Stimulated activated CD8-positive, alpha-beta memory T cell treated with anti-CD3 and anti-CD28 coated beads, Interleukin-2, amount 100 ng/mL, for 1 hour (primary cell): ENCODE measurements at places on chromosomes 1 and 21.
A peak's percentile ranks its signal among the peaks of the same experiment; 100 is the strongest.

- no peak for DNase-seq
Measured at GRCh38 chr1:222784371-222784770, 30.5 kb upstream of the DISP1 start.

DNA sequence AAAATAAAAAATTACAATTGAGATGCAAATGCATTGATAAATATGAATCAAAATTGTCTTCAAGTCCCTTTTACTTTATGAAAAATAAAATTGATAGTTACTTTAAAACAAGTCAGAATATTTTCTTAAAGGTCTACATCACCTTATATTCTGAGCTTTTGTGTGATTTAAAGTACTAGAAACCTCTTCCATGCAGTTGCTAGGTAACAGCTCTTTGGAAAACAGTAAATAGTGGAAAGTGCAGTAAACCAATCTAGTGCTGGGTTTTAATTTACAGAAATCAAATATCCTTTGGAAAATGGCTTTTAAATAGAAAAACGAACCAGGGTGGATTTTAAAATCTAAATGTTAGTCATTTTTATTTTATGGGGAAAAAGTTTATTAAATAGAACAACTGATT is 227.9 kb downstream of the KCNT2 start:
- no peak for DNase-seq

GRCh38 chr1:86753700-86754099 is 49.3 kb downstream of the SH3GLB1 start:
- no peak for DNase-seq

DNA sequence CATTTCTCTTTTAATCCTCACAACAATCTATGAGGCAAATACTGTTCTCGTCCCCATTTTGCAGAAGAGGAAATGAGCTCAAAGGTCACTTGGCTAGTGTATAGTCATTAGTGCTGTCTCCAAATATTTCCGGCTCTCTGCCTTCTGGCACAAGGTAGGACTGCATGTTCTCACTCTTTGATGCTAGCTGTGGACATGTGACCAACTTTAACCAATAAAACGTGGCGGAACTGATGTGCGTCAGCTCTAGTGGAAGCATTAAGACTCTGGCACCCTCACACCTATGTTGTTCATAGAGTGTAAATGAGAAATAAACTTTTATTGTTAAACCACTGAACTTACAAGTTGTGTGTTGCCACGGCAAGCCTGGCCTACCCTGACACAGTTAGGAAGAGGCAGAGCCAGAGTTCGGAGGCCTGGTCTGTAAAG is 5.0 kb upstream of the KIF21B start:
- no peak for DNase-seq

GRCh38 chr1:187513190-187513589 is 684.4 kb downstream of the PLA2G4A start:
- no peak for DNase-seq

- no peak for DNase-seq
Measured at GRCh38 chr1:74748960-74749359, 16.0 kb downstream of the TYW3 start.

DNA sequence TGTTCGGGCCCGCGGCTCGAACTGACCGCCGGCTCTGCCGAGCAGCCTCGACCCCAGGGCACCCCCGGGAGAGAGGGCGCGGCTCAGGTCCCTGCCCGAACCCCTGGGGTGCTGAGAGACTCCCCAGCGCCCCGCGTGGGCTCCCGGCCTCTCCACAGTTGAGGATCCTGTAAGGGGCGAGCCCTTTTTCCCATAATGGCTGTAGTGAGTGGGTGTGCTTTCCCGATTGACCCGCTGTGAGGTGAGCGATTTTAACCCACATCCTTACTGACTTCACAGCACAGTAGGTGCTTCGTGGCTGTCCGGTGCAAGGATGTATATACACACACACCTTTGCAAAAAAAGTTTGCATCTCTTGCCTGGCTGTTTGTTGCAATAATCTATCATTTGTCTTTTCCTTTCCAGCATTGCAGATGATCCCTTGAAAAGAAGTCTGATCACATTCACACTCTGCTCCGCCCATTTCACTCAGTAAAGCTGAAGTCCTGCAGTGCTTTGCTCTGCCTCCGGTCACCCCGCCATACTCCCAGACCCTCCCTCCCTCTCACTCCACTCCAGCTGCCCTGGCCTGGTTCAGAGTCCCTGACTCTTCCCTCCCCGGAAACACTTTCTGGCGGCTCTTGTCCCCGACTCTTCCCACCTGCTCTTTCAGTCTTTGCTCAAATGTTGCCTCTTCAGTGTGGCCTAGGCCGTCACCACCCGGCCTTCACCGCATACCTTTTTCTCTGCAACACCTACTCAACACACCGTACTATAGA is 955 bp upstream of the UBE2G2 start:
- DNase-seq = no peak

DNA sequence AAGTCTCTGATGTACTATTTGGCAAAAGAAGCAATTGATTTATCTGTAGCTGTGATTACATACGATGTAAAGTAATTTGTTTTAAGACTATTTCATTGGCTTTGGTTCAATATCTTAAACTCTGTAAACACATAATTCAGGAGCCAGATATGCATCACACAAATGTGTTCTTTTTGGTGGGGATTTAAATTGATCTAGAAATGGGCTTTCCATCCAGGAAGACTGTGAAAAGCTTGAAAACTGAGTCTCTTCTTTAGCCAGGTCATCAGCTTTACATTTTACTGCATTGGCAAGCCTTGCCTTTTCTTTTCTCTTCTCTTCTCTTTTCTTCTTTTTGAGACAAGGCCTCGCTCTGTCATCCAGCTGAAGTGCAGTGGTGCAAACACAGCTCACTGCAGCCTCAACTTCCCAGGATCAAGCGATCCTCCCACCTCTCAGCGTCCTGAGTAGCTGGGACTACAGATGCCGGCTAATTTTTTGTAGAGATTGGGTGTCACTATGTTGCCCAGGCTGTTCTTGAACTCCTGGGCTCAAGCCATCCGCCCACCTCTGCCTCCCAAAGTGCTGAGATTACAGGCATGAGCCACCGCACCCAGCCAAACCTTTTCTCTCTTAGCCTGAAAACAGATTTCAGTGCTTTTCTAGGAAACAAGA is 1.4 kb downstream of the RCAN3 start:
- DNase-seq = no peak

DNA sequence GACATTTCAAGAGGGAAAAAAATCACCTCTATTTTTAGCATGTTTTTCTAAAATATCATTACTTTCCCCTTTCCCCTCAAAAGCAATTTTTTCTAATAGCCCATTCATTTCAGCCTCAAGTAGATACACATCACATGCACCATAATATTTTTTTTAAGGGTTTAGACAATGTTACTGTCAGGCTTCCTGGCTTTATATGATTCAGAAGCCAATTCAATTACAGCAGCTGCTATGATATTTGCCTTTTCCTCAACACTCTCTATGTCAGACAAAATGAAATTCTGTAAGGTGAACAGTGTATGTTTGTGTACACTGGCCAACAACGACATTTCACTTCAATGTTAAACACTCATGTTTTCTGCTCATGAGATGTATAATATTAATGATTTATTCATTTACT is 46.5 kb downstream of the OMA1 start:
- no peak for DNase-seq

- DNase-seq = no peak
Measured at GRCh38 chr1:230501242-230501641, 75.1 kb upstream of the PGBD5 start.

GRCh38 chr1:115867216-115867615 is 26.3 kb upstream of the NHLH2 start:
- DNase-seq = no peak

DNA sequence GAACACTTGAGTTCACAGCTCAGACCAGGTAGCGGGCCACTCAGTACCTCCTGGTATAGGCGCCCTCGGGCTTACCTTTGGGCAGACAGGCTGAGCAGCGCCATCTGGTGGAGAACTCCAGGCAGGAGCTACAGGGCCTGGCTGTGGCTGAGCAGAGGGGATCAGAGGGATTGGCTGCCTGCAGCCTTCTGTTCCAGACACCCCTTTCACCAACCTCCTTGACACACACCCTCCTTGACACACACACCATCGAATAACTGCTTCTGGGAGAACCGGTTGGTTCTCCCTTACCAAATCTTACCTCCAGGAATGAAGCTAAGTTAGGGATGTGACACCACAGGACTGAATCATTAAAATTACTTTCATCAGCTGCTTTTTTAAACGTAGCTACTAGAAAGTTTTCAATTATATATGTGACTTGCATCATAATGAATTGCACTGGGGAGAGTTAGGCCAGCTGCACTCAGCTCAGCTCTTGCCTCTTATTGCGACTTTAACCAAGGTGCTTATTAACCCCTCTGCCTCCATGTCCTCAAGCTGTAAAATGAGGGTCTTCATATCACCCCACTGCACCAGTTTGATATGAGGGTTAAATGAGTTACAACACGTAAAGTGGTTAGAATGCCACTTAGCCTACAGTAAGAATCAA is 6.6 kb downstream of the LIN28A start:
- DNase-seq = peak; percentile 79

DNA sequence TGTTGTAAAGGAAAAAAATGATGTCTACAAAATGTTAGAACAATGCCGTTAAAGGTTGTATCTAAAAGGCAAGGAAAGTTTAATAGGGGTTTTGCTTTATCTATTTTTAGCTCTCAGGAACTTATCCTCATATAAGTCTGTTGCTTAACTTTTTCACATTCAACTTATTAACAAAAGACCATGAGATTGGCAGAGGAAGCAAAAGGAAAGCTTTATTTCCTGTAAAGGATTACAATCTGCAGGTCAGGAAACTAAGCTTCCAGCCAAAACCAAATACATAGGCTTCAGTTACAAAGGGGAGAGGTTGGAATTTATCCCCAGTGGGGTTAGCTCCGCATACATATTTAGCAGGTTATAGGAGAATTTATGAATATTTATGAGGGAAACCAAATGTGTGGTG is 58.7 kb upstream of the KIAA1614 start:
- DNase-seq = no peak

DNA sequence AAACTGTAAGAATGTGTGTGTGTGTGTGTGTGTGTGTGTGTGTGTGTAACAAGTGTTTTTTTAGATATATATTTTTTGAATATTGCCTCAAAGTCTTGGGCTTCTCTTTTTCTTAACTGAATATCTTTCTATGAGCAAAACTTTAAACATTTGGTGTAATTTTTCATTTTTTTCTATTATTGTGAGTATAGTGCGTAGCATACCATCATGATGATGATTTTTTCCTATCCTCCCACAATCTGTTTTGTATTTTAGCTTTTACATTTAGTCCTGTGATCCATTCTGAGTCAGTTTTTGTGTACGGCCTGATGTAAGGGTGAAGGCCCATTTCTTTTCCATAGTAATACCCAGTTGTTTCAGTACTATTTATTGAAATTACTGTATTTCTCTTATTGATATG is 680.6 kb downstream of the TTLL7 start:
- no peak for DNase-seq

DNA sequence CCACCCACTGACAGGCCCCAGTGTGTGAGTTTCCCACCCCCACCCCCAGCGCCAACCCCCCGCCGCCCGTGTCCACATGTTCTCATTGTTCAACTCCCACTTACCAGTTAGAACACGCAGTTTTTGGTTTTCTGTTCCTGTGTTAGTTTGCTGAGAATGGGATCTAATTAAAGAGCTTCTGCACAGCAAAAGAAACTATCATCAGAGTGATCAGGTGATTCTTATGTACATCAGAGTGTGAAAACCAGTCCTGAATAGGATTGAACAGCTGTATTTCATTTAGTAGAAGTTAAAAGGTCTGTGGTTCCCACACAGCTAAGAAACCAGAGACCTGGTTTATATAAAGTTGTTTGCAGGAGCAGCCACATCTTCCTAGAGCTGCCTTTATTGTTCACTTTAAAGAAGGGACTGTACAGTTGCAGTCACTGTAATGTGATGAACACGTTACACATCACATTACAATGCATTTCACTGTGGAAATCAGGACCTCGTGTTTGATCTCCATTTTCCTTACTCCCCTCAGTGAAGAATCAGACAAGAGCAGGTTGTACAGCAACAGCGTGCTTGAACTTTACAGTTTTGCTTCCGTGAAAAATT is 1.2 kb downstream of the GBP6 start:
- no peak for DNase-seq

GRCh38 chr1:170241266-170241851 is 95.6 kb downstream of the NTMT2 start:
- no peak for DNase-seq

DNA sequence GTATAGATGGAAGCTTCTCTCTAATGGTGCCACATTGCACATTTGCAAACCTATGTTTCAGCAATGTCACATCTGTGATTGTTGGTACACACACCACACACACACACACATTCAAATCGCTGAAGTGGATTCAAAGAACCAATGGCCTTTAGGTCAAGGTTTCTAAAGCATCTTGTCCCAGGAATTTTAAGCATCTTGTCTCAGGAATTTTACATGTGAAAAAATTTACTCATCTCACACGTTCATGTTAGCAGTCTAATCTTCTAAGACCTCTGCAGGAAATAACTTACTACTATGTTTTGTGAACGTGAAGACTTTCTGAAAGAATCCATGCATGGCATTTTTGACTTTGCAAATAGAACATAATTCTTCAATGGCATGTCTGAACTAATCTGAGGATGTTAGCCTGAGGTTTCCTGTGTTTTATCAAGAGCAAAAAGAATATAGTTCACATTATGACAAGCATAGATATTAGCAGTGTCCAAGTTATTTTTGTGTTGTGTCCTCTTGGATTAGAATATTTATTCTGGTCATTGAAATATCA is 125.1 kb downstream of the CYYR1 start:
- DNase-seq = no peak

DNA sequence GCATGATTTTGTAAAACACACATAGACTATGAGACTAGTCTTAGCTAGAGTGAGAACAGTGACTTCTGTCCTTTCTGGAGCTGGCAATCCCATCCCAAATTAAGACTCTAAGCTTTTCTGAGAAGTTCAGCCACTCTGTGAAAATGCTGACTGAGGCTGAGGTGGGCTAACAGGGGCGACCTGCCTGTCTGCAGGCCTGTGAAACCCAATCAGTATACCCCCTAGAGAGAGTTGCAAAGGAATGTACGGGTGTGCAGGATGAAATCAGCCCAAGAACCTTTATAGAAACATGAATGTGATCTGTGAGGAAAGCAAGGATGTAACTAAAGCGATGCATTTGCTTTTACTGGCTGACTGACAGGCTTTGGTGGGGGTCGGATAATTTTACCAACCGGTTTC is 16.0 kb upstream of the TBX15 start:
- no peak for DNase-seq

DNA sequence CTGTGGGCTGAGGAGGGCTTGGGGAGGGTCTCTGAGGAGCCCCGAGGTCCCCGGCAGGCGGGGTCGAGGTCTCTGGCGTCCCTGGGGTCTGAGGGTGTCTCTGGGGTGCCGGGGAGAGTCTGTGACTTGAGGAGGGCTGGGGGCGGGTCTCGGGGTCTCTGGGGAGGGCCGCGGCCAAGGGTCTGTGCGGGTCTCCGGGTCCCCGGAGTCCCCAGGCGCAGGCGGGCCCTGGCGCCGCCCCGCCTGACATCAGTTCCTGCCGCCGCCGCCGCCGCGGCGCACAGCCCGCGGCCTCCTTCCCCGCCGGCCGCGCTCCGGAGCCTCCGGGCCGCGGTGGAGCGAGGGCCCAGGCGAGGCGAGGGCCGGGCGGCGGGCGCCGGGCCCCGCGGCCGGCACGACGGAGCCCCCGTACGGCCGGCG is at the start of gene PLEKHM2:
TSS of gene PLEKHM2 (plus strand) at position 279 of the 420 bp plus-strand sequence. CDS start 239 bp downstream, outside the sequence.
- DNase-seq = peak; percentile 22
